Stimulated activated CD8-positive, alpha-beta memory T cell treated with anti-CD3 and anti-CD28 coated beads, Interleukin-4, amount 100 ng/mL, for 1 hour (primary cell): ENCODE measurements at places on chromosomes 2 and 18.

- DNase-seq, result no peak
These were observed 42.5 kb downstream of the LYPD6B start for GRCh38 chr2:149080971-149081370.

- no peak for DNase-seq
These were observed 239.7 kb upstream of the FBXO11 start for GRCh38 chr2:48145845-48146452.

- no peak for DNase-seq
These were observed 80.9 kb upstream of the ARHGAP28 start for GRCh38 chr18:6648581-6648980.

DNA sequence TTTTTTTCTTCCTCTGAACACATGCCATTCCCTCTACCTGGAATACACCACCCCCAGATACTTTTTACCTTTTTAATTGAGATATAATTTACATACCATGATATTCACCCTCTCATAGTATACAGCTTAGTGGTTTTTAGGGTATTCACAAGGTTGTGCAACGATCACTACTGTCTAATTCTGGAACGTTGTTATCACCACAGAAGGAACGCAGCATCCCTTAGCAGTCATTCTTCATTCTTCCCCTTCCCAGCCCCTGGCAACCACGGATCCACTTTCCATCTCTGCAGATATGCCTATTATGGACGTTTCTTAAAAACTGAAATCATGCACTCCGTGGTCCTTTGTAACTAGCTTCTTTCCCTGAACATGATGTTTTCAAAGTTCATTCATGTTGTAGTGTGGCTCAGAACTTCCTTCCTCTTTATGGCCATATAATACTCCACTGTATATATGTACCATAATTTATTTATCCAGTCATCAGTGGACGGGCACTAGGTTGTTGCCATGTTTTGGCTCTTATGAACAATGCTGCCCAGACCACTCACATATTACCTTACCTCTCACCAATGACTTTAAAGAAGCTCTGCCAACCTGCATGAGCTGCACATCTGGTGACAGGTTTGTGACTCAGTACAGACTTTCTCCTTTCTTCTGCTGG is 168.9 kb downstream of the CTIF start:
- no peak for DNase-seq

GRCh38 chr2:78407960-78408794 is 617.3 kb upstream of the REG3G start:
- no peak for DNase-seq

GRCh38 chr2:207601774-207602173 is 23.4 kb downstream of the METTL21A start:
- no peak for DNase-seq

DNA sequence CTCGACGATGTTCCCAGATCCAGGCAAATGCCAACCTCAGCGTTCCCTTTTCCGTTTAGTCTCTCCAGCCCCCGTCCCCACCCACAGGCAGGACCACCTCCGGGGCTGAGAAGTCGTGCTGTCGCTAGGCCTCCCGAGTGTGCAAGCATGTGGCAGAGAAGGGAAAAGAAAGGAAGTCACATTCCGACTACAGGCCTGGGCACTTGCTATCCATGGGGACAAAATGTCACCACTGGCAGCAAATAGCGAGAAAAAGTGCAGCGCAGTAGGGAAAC is 420 bp downstream of the PIGN start:
- no peak for DNase-seq

- no peak for DNase-seq
These were observed 67.5 kb downstream of the LPIN1 start for GRCh38 chr2:11813951-11814350.

DNA sequence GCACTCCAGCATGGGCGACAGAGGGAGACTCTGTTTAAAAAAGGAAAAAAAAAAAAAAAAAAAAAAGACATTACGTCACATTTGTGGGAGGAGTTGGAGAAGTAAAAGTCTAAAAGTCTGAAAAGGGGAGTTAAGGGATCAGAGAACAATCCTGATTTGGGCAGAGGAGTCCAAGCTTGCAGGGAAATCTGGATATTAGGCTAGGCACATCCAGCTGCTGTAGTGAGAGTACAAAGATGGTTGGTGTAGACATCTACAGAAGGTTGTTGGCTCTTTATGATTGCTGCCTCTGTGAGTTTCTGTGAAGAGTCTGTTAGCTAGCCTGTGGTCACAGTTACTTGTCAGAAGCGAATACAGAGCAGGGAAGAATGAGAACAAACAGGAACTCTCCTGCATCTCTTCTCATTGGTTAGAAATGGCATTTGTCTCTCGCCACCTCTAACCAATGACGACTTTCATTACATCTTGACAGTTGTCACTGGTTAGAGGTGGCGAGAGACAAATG is 3.3 kb upstream of the OSBPL6 start:
- DNase-seq, result no peak

DNA sequence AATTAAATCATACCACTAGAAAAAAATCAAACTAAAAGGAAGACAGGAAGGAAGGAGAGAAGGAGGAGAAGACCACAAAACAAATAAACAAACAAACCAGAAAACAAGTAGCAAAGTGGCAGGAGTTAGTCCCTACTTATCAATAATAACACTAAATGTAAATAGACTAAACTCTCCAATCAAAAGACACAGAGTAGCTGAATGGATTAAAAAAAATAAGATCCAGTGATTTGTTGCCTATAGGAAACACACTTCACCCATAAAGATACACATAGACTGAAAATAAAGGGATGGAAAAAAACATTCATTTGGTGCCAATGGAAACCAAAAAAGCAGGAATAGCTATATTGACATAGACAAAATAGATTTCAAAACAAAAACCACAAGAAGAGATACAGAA is 23.4 kb upstream of the BAZ2B start:
- no peak for DNase-seq

DNA sequence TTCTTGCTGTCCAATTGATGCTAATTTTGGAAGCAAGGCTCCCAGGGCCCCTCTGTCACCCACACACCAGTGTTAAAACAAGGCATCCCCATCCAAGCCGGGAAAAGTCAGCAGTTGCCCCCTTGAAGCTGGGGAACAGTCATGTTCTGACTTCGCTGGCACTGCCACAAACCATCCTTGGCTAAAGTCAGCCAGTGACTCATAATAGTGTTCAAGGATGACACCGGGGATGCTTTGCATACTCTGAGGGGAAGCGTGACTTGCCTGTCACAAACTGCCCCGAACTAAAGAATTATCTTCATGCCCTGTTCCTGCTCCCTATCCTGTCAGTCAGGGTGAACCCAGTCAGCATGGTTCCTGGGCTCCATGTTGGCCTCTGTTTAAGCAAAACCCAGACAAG is 37.0 kb downstream of the TGFA start:
- DNase-seq, result no peak

DNA sequence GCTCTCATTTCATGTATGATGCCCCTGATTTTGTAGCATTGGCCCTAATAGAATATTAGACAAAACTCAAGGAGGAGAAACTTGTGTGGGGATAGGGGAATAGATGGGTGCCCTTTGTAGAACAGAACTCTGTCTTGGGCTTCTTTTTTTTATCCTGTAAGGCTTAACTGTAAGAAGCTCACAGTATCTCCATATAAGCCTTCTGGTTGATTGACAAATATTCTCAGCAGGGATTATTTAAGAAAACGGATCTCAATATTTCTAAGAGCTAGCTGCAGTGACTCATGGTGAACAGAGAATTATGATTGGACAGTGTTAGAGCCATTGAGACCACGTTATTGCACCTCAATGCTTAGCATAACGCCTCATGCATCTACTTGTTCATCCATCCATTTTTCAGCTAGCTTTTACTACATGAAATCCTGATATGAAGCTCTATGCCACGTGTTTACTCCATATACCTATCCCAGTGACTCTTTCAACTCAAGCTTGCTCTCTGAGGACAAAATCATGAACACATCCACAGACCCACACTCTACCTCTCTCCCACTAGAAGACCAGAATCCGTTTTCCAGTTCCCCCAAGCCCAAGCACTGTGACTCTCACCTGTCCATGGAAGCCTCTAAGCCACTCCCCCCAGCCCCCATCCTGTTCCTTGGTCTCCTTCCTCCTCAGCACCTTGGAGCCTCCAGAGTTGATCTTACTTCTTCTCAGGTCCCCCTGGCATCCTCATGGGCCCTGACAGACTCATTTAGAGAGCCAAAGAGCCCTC is 99.2 kb downstream of the BCL2L11 start:
- DNase-seq, result no peak

GRCh38 chr18:51006061-51006818 is 23.8 kb upstream of the SMAD4 start:
- no peak for DNase-seq

- no peak for DNase-seq
These were observed 46.5 kb downstream of the FARSB start for GRCh38 chr2:222609381-222609780.

DNA sequence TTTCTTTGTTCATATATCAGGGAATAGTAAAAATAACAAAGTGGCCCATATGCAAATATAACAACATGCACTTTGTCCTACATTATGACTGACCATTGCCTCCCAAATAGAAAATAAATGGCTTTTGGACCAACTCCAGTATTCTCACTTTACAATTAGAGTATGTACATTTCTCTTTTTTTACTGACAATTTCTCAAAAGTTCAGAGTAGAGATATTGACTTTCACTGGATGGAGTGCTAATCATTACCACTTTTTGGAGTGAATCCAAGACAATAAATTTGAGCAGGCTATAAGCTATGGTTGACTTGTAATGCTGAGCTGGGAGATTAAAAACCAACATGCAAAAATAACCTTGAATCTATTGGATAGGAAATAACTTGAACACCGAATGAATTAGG is 987.4 kb downstream of the SUCLG1 start:
- DNase-seq, result no peak

GRCh38 chr2:187867165-187867564 is 312.9 kb upstream of the TFPI start:
- no peak for DNase-seq

GRCh38 chr2:99431587-99432275 is 58.1 kb downstream of the REV1 start:
- DNase-seq, result no peak

GRCh38 chr2:197904446-197904845 is 100.1 kb downstream of the PLCL1 start:
- no peak for DNase-seq

GRCh38 chr18:34627137-34627920 is 82.8 kb upstream of the DTNA start:
- no peak for DNase-seq

GRCh38 chr2:120261387-120262006 is 8.8 kb downstream of the RALB start:
- no peak for DNase-seq

- DNase-seq, result no peak
These were observed 103.4 kb upstream of the RASGRP3 start for GRCh38 chr2:33372940-33373553.

- no peak for DNase-seq
These were observed 402.7 kb upstream of the FSIP2 start for GRCh38 chr2:185335879-185336278.

- no peak for DNase-seq
These were observed 435 bp upstream of the ARHGAP25 start for GRCh38 chr2:68734176-68734575.

DNA sequence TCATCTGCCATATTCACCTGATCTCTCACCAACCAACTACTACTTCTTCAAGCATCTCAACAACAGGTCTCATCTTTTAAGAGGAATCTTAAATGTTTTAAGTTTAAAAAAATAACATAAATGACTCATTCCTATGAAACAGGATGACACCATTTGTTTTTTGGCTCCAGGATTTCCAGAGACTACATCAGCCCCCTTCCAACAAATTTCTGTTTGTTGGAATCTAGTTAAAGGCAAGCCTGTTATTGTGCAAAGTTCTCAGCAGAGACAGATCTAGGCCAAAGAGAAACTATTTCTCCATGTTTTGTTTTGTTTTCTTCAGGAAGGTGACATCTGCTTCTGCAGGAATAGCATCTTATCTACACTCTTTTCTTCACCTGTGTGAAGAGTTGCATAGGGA is 204.8 kb upstream of the SH3BP4 start:
- DNase-seq, result no peak

DNA sequence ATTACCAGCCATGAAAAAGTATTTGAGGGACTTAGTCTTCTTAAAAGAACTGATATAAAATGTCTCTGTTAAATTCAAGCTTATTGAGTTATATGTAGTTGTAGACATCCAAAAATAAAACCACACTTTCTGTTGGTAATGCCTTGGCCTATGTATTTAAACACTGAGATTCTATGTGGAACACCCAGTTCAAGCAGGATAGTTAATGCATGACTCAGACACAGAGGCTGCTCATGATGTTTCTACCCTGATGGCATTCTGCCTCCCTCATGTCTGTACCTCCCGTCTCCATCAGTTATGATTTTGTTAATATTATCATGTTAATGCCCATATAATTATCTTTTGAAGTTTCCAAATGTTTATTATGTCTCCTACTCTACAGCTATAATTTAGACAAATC is 164.5 kb downstream of the XIRP2 start:
- no peak for DNase-seq
